ENCODE measurements at places on chromosomes 7 and 10.
A peak's percentile ranks its signal among the peaks of the same experiment; 100 is the strongest.

GRCh38 chr7:2106924-2107323 lies 125.8 kb downstream of the MAD1L1 start:
- no peak for DNase-seq

DNA sequence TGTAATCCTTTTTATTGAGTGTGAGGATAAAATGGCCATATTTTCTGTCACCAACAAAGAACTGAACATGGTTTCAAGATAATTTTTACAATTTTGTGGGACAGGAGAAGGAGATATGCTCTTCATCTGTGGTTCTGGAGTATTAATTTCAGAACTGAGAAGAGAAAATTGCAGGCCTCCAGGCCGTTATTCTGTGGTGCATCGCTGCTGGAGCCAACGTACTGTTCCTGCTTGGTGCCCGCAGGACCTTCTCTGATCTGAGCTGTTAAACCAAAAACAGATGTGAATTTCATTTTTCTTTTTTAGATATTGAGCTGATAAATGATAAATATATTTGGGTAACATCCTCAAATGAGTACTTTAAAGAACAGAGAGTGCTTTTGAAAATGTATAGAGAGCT lies 63.9 kb downstream of the IKZF1 start:
- no peak for DNase-seq

- no peak for DNase-seq
These were observed 23.2 kb upstream of the MKI67 start for GRCh38 chr10:128149267-128150014.

GRCh38 chr7:114478384-114478783 lies 63.8 kb downstream of the FOXP2 start:
- DNase-seq: no peak

DNA sequence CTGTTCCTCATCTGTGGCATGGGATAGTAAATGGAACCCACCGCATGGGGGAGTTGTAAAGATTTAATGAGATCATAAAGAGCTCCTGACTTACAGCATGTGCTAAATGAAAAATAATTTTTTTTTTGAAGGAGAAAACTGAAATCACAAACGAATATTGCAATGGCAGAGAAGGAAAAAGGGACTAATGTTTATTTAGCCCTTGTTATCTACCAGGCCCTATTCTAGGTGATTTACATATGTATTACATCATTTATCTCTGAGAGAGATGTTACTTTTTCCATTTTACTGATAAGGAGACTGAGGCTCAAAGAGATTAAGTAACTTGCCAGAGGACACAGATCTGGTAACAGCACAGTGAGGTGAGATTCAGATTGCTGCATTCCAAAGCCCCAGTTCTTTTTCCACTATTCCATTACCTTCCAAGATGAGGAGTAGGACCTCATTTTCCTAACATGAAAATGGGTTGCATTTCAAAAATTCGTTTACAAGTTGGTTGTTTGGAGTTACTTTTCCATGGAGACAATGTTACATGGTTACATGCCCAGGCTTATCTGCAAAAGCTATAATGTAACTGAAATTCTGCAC lies 28.6 kb downstream of the VCL start:
- DNase-seq: no peak

DNA sequence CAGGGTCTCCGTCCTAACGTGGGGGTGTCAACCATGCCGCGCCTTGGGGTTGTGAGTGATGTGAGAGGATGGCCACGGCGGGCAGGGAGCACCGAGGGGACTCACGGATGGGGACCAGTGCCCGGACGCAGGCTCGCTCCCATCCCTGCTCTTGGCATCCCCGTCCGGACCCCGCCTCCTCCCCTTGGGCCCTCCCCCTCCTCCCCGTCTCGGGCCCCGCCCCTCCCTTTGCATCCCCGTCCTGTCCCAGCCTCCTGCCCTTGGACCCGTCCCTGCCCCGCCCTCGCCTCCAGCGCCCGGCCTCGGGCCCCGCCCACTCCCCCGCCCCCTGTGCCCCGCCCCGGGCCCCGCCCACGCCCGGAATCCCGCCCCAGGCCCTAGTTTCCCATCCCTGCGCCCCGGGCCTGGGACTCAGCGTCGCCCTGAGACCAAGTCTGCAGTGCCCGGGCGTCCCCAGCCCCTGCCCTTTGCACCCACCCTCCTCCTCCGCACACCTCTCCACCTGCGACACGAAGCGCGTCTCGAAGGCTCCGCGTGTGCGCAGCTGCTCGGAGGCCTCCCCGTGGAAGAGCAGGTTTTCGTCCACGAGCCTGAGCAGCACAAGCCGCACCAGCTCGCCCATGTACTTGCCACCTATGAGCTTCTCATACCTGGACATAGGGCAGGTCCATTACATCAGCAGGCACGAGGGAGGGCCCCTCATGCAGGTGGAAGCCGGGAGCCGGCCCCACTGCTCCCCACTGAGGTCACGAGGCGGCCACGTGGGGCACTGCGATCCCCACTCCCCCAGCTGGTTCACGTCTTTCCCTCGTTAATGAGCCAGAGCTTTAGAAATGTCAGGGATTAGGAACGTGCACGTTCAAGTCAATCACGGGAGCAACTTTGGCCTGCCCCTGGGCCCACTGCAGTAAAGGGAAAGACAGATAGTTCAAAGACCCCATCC lies 5.1 kb upstream of the MYL7 start:
- no peak for DNase-seq

DNA sequence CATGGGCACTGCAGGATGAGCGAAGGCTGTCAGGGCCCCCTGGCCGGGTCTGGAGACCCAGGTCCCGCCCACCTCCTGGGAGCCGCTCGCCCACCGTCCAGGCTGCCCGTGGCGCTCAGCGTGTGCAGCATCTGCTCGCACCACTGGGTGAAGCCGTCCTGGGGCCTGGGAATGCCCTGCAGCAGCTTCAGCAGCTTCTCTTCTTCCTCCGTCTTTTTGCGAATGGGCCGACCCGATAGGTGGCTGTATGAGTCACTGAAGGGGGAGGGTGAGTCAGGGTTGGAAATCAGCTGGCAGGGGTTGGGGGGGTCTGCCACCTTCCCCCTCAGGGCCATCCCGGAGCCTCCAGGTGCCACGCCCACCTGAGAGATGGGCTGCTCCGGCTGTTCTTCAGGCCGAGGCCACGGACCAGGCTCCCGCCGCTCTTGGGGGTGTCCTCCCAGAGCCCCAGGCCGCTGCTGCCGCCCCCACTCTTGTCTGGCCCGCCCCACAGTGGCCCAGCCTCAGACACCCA lies 8.7 kb downstream of the GNB2 start:
- no peak for DNase-seq

DNA sequence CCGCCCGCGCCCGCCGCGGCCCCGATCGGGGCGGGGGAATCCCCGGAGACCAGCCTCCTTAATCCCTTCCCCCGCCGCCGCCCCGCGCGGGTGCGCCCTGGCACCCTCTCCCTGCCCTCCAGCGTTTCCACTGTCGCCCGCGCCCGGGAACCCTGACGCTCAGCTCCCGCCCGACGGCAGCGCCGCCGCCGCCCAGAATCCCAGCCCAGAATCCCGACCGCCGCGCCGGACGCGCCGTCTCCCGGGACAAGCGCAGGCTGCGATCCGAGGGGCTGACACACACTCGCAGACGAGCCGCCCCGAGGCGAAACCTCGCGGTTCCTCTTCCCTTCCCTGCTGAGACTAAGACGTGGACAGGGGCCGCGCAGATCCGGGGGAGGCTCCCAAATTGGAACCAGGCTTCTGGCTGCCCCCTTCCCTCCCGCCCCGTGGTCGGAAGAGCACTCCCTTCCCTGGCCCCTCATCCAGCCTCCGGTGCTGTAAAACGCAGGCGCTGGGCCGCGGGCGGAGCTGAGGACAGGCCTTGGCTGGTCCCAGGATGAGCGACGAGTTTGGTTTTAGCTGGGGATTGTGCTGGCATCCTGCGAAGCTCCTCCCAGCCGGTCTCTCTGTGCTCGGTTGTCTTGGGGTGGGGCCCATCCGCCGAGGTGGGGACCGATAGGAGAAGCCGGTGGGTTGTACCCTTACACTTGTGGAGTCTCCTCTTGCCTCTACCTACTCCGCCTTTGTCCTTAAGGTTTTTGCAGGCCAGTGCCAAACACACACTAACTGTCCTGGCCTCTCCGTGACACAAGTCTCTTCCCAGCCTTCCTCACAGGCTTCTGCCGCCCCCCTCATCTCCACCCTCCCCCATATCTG lies 1.1 kb downstream of the MARVELD1 start:
- no peak for DNase-seq

- no peak for DNase-seq
These were observed 117.0 kb downstream of the ADCY1 start for GRCh38 chr7:45691155-45691656.

GRCh38 chr7:88396295-88396947 lies 89.7 kb upstream of the STEAP4 start:
- no peak for DNase-seq

DNA sequence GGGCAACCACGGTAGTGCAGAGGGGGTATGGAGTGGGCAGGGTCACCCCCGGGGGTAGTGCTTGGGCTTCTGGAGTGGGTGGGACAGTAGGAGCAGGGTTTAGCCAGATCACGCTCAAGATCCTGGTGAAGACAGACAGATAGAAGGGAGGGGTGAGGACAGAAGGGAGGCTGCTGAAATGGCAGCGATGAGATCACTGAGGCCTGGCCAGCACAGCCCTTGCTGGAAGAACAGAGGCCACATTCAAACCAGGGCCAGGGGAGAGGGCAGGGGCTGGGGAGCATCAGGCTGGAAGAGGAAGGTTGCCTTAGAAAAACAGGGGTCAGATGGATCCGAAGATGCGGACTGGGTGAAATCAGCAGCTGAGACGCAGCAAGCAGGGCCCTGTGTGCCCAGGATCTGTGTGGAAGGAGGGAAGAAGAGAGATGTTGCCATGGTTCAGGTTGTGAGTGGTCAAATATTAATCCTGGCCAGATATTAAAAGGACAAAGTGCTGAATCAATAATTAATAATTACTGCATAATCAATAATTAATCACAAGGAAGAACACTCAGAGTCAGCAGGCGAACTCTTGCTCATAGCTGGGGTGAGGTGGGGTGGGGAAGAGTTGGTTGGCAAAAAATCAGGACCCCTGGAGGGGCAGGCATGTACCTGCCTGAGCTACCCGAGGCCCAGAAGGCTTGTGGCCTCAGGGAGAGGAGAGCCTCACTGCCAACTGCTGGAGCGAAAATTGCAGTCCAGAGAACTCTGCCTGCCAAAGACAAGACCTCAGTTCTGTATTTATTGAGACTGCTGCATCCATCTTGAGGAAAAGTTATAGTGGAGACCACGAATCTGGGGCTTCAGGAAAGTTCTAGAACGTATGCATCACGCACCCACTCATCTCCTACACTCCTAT lies 105.7 kb downstream of the GRB10 start:
- no peak for DNase-seq

GRCh38 chr7:158263964-158264748 lies 323.5 kb downstream of the PTPRN2 start:
- no peak for DNase-seq

GRCh38 chr10:35185260-35186034 lies 58.8 kb downstream of the CREM start:
- DNase-seq: no peak

GRCh38 chr10:31578951-31579350 lies 259.9 kb downstream of the ZEB1 start:
- DNase-seq: no peak

- DNase-seq: peak; percentile 17
These were observed 90.7 kb downstream of the TFPI2 start for GRCh38 chr7:93799750-93800357.

DNA sequence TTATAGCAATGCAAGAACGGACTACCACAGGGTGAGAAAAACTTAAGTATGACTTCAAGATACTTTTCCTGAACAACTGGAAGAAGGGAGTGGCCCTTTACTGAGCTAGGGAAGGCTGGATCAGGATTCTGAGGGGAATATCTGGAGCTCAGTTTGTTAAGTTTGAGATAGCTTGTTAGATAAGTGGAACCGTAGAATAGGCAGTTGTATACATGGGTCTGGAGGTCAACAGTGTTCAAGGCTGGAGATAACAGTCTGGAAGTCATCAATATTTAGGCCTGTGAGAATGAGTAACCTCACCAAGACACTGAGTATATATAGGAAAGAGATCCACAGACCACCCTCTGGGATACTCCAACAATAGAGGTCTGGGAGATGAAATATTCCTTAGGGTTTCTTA lies 7.2 kb downstream of the PLEKHA1 start:
- DNase-seq: no peak

DNA sequence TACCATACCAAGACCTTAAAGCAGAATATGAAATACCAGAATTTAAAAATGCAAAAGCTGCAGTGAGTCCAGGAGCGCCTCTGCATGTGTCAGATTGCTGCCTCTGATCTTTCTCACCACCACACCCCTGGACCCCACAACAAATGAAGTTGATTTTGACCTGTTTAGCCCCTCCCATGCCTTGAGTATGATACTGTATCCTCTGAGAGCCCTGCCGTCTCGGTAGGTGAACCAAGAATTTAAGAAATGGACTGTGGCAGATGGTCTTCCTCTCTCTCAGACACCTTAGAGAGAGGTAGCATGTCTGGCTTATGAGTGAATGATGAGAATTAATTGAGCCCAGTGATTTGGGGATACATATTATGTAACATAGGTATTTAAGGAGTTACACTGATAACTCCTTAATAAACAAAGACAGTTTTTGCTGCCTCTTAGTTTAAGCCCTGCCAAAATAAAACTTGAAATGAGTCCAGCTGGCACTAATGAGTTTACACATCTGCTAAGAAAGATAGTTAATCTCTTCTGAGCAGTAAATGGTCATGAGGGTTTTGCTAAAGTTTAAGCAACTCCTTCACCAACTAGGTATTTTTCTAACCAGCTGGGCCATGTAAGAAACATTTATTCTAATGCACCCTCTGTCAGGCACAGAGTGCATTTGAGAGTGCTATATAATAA lies 4.5 kb upstream of the TFPI2 start:
- DNase-seq: no peak

DNA sequence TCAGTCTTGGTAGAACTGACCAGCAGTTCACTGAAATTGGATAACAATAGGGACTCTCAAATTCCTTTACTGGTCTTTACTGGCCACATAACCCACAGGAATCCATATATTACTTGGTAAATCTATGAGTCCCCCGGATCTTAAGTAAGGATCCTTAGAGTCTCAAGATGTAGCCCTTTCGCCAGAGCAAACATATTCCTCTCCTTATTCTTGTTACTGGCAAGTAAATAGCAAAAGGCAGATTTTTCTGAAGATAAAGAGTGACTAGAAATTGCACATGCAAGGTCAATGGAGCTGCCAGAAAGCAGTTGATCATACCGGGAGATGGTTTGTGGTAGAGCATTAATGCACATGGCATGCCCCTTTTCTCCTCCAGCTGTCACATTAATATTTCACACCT lies 283.0 kb downstream of the HDAC9 start:
- no peak for DNase-seq

GRCh38 chr7:152333134-152333533 lies 102.7 kb downstream of the KMT2C start:
- no peak for DNase-seq

All from NCI-H2081 (cell line).